Amniotic epithelial cell (primary cell): ENCODE measurements at places on chromosomes 3 and 15.

DNA sequence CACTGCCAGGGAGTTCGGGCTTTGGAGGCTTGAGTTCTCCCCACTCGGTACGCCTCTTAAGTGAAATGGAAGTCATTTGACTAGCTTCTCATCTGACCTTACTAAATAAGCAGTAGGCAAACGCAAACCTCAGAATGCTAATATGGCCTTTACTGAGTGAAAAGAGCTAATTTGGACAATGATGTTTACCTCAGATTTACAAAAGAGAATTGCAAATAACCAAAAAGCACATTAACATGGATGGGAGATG, 1.6 kb upstream of the RNU6-1 start:
- no peak for DNase-seq

DNA sequence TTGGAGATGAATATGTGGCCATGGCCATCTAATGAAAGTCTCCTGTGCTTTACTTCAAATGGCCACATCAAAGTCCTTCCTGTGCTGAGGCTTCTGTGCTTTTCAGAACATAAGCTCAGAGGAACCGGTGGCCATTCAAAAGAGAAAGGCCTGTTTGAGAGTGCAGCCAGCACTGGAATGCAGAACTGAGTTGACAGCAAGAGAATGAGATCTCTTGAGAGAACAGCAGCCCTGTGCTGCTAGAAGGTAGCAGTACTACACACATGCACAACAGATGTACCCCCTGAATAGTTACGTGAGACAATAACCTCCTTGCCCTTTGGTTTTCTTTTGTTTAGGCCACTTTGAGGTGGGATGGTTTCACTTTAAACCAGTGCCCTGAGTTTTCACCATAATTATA, 292.5 kb downstream of the PTPRG start:
- DNase-seq: no peak

DNA sequence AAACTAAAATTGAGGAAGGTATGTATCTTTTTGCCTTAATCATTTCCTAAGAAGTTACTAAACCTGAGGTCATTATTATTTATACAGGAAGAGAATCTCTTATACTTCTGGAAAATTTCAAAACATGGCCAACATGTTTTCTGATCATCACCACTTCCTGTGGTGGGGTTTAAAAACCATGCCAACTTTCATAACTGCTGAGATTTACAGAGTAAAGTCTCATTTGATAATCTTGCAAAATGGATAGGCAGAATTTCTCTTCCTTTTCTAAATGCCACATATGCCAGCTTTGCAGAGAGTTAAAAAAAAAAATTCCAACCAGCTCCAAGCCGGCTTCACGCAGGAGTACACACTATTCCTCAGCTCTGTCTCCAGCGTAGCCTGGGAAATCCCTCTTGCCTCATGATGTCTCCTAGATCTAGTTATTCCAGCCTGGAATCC, 124.3 kb upstream of the SPRED1 start:
- peak; percentile 82 for DNase-seq

GRCh38 chr3:13213911-13214846, 140.9 kb upstream of the IQSEC1 start:
- DNase-seq: no peak

- DNase-seq: no peak
Measured at GRCh38 chr3:54053211-54053610, 69.1 kb upstream of the CACNA2D3 start.

DNA sequence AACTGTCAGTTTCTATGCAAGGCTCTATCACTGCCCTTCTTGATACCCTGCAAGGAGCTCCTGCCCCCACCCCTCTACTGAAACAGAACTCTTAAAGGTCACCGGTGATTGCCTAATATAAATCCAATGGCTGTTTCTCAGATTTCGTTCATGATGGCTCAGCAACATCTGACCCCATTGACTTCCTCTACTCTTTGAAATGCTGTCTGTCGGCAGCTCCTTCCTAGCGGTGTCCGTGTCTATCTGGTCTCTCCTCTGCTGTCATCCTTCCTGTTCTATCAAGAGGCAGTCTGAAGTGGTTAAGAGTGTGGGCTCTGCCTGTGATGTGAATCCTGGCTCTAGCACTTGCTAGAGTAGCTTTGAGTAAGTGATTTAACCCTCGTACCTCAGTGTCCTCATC, 5.5 kb downstream of the TMEM266 start:
- no peak for DNase-seq

DNA sequence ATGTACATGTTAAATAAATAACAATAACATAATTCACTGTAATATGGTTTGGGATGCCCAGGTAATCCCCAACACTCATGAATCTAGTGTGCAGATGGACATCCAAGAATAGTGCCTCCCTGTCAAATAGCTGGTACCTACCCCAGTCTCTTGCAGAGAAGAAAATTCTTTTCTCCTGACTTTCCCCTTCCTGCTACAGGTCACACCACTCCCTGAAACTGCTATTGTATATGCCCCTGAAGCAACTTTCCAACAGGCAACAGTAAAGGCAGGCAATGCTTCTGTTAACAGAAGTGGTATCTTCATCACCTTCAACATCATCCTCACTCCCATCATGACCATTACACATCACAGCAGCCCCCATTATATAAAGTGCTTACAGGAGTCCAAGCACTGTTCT, 431.6 kb downstream of the MAGI1 start:
- DNase-seq: no peak

DNA sequence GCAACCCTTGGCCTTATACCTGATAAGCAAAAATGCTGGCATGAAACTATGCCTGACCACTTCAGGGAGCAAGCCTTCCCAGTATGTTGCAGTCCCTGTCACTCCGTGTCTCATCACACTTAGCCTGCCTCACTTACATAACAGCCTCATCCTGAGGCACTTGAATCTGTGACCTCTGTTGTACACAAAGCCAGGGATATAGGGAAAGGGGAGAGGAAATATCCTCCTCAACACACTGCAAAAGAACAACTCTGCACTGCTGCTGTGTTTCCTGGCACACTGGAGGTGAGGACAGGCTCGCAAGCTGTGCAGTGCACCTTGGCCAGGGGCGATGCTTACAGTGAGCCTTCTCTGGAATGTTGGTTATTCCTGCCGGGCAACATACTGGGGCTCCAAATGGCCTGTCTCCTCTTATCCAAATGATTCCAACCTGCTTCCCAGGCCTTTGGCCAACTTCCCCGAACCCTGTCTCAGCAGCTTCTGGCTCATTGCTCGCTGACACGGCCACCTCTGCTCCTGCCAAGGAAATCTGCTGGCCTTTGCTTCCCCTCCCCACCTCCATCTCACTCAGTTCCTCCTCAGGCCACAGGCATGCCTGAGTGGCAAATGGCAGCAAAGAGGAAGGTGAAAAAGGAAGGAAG, 109.2 kb downstream of the CD47 start:
- no peak for DNase-seq

DNA sequence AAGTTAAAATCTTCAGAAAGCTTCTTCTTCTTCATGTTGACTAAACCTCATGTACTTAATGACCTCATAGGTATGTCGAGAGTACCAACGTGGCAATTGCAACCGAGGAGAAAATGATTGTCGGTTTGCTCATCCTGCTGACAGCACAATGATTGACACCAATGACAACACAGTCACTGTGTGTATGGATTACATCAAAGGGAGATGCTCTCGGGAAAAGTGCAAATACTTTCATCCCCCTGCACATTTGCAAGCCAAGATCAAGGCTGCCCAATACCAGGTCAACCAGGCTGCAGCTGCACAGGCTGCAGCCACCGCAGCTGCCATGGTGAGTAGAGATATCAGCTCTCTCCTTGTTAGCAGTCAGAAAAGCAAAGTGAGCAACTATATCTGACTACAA, 176.5 kb downstream of the MBNL1 start:
- no peak for DNase-seq

DNA sequence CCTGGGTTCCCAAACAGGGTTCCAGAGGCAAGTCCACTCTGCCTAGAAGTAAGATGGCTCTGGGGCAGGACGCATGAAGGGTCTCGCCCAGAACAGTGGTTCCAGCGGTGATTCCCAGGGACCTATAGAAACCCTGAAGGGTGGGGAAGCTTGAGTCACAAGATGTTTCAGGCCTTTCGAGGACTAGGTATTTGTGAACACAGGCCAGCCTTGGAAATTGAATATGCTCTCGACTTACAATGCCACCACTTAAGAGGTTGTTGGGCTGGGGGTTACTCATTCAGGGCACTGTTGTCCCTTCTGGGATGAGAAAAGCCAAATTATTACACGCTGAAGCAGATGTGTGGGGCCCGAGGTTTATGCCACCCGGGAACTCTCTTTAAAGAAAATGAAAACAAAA, 152.0 kb downstream of the TJP1 start:
- no peak for DNase-seq

DNA sequence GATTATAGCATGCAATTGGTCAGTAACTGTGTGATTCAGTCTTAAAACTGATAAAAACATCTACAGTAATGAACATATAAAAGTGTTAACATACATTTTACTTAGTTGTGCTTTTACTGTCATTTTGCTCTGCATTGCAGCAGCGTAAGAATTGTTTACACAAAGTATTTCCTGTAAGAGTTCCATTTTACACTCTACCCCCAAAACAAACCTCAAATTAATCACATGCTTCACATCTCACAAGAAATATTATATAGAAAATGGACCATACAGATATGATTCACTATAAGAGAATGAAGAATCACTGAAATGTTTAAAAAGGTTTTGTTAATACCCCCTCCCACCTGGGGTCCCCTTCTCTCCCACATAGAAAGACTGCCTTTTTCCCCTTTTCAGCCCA, 225.9 kb upstream of the LRRN1 start:
- DNase-seq: no peak

DNA sequence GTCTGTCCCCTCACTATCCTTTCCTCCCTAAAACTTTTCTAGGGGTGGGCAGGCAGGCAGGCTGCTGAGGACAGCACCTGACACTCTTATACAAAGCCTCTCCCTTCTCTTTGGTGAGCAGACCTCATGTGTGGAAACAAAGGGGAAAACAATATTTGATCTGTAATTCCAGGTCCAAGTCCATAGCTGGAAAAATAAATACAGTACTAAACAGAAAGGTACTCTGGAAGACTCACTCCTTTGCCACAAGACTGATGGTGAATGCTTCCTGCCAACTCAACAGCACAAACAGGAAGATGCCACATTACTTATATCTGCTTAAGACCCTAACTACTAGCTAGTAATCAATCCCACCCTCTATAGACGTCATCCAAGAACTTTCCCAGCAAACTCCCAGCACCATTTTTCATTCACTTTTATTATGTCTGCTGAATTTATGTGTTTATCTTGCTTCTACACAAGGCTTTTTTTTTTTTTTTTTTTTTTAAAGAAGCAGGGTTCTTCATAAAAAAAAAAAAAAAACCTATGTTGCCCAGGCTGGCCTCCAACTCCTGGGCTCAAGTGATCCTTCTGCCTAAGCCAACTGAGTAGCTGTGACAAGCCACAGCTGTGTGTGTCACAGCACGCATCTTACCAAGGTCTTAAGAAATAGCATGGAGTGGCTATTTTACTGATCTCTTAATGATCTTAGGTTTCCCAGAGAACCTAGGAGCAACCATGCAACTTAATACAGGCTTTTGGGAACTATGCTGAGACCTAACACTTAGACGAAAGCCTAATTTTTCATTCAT, 44.2 kb upstream of the CSPG5 start:
- DNase-seq: no peak

- no peak for DNase-seq
Measured at GRCh38 chr3:108125550-108126071, 34.8 kb upstream of the CD47 start.

- DNase-seq: no peak
Measured at GRCh38 chr3:193984876-193985275, 151.1 kb upstream of the HES1 start.

DNA sequence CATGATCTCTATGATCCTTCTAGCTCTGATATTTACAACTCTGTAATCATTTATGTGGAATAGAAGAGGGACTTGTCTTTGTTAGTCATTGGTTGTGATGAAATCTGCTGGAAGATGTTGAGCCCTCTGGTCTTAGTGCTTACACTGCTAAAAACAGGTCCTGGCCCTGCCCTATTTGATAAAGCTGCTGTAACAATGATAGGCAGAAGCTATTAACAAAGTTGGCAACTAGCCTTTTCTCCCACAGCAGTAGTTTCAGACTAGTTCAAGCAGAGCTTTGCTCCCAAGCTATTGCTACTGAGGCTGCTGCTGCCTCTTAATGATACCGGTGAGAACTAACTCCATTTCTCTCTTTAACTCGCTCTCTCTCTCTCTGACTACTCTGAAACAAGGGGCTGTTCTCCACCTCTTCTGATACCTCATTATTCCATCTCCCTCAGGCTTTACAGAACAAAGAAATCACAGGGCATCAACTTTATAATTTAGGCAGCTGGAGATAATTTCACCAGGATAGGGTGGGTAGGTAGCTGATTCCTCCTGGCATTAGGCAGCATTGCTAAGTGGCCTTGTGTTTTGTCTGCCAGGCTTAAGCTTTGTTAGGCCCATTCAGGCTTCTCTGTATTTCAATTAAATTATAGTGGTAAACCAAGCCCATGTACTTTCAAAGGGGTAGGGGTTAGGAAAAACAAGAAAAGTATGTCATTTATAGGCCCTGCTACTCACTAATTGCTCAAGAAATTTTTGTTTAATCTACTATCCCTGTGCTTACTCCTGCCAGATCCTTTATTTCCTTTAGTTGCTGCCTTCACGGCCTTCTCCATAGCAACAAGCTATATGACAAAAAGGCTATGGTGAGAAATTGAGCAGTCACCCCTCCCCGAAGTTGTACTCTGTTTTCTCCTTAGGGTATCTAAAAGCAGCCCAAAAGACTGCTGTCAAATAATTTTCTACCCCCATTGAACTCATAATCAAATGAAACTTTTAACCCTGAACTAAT, 139.6 kb downstream of the RBPMS2 start:
- DNase-seq: peak; percentile 97

- DNase-seq: no peak
Measured at GRCh38 chr3:73352841-73353645, 271.7 kb downstream of the PDZRN3 start.

GRCh38 chr15:81025721-81026370, 25.1 kb downstream of the TLNRD1 start:
- DNase-seq: no peak

DNA sequence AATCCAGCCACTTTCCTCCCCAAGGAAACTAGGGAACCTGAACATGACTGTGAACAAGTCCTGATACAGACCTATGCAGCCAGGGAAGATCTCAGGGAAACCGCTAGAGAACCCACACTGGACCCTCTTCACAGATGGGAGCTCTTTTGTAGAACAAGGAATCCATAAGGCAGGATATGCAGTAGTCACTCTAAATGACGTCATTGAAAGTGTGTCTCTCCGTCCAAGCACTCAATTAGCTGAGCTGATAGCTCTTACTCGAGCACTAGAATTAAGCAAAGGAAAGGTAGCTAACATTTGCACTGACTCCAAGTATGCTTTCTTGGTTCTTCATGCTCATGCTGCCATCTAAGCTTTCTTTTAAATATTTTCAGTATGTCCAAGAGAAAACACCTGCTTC, 10.0 kb upstream of the SMCO1 start:
- DNase-seq: no peak
